ENCODE measurements at places on chromosomes 5 and 9. TPM values are rescaled to one million over a fixed set of nuclear protein-coding genes. Genes with fewer than 3 reads are reported as not detected.

- peaks cover 97% of the 10 kb centered on the region for H3K4me1 ChIP-seq
- peak overlapping the region; percentile 11 for H3K4me3 ChIP-seq
- H3K36me3 ChIP-seq: no peaks in the 10 kb centered on the region
- H3K27me3 ChIP-seq: no peaks in the 10 kb centered on the region
- H3K27ac ChIP-seq: no peak overlapping the region
Measured at GRCh38 chr5:35821513-35821912, 35.2 kb upstream of the IL7R start.

- no peaks in the 10 kb centered on the region for H3K36me3 ChIP-seq
- no peak overlapping the region for H3K27ac ChIP-seq
- peaks cover 4% of the 10 kb centered on the region for H3K27me3 ChIP-seq
- no peak for DNase-seq
- no peaks in the 10 kb centered on the region for H3K4me1 ChIP-seq
Measured at GRCh38 chr5:72107901-72108201, 576 bp downstream of the MAP1B start.

DNA sequence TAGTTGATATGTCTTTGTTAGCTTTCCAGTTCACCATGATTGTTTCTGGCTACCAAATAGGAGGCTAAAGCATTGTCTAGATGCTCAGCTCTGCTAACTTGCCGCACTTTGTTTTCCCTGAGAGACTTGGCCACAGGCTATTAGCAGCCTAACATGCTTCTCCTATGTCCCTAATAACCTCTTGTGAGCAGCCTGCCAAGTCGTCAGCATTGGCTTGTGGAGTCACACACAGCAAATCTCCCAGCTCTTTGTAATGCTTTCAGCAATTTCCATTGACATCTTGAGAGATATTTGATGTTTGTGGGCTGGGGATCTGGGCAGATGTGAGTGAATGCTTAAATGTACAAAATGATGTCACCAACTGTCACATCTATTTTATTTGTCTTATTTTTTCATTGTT, 346.9 kb downstream of the KDM4C start:
- no peaks in the 10 kb centered on the region for H3K27me3 ChIP-seq
- H3K4me3 ChIP-seq: no peak overlapping the region
- peaks cover 11% of the 10 kb centered on the region for H3K36me3 ChIP-seq
- DNase-seq: no peak
- no peak overlapping the region for H3K27ac ChIP-seq

- no peak overlapping the region for H3K27ac ChIP-seq
- H3K4me1 ChIP-seq: peaks cover 9% of the 10 kb centered on the region
- DNase-seq: peak; percentile 77
- no peak overlapping the region for H3K4me3 ChIP-seq
- no peaks in the 10 kb centered on the region for H3K27me3 ChIP-seq
- no peaks in the 10 kb centered on the region for H3K36me3 ChIP-seq
Measured at GRCh38 chr5:140351609-140352334, 5.4 kb upstream of the HBEGF start.

DNA sequence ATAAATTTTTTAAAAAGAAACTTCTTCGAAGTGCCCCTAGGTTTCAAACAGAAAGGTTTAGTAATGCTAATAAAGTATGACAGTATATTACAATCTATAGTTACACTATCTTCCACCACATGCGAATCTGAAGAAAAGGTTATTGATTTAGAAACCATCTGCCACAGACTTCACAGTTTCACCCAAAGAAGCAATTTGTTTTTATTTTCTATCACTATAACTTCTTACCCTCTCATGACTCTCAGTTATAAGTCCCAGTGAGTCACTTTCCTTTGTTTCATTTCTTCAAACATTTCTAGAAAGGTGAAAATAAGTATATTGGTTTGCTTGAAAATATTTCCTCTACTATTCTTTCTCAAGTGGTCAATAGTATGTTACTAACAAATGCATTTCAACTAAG, 93.6 kb downstream of the MCTP1 start:
- no peaks in the 10 kb centered on the region for H3K4me1 ChIP-seq
- no peaks in the 10 kb centered on the region for H3K27me3 ChIP-seq
- no peak for DNase-seq
- H3K36me3 ChIP-seq: no peaks in the 10 kb centered on the region
- H3K4me3 ChIP-seq: no peak overlapping the region

GRCh38 chr9:21831841-21832509, 29.5 kb downstream of the MTAP start:
- H3K4me3 ChIP-seq: no peak overlapping the region
- no peak overlapping the region for H3K27ac ChIP-seq
- no peaks in the 10 kb centered on the region for H3K27me3 ChIP-seq
- DNase-seq: no peak

GRCh38 chr5:123116058-123116457, 27.0 kb downstream of the PRDM6 start:
- DNase-seq: no peak
- H3K27me3 ChIP-seq: no peaks in the 10 kb centered on the region
- no peak overlapping the region for H3K4me3 ChIP-seq
- no peak overlapping the region for H3K27ac ChIP-seq

- no peaks in the 10 kb centered on the region for H3K27me3 ChIP-seq
- peaks cover 69% of the 10 kb centered on the region for H3K4me1 ChIP-seq
- H3K4me3 ChIP-seq: peak overlapping the region; percentile 79
- peak overlapping the region; percentile 87 for H3K27ac ChIP-seq
- H3K36me3 ChIP-seq: peaks cover 10% of the 10 kb centered on the region
Measured at GRCh38 chr9:120878188-120879130, 1.5 kb upstream of the PHF19 start.

GRCh38 chr5:160167624-160168165, 48.4 kb upstream of the PWWP2A start:
- H3K4me3 ChIP-seq: no peak overlapping the region
- H3K27ac ChIP-seq: no peak overlapping the region
- H3K4me1 ChIP-seq: no peaks in the 10 kb centered on the region
- no peak for DNase-seq
- no peaks in the 10 kb centered on the region for H3K27me3 ChIP-seq

DNA sequence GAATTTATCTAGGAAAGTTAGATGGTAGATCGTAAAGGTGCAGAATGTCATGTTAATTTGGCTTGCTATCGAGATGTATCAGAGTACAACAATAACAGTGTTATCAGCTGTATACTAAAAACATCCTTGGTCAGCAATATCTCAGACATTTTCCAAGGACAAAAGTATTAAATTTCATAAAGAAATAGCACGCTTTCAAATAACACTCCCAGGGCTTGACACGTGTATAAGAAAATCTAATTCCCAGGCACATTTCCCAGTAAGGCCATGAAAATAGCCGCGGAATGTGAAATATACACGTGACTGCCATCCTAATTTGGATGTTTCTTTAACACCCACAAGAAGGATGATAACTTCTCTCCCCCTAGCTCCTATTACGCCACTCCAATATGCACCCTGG, 17.7 kb upstream of the SYK start:
- no peak overlapping the region for H3K4me3 ChIP-seq
- no peak overlapping the region for H3K27ac ChIP-seq
- H3K4me1 ChIP-seq: no peaks in the 10 kb centered on the region
- no peaks in the 10 kb centered on the region for H3K36me3 ChIP-seq

DNA sequence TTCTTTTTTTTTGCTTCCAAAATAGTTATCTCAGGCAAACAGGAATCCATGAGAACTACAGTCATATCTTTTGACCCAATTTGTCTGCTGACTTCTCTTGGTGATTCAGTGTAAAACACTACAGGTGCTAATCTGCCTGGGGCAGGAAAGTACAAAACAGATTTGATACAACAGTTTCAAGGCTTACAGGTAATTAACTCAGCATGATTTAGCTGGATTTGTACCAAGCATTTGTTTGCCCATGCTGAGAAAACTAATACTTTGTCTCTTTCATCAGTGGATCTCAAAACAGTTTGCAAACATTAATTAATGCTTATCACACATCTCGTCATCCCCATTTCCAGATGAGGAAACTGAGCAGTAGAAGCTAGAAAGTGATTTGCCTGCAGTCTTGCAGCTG, 312.5 kb upstream of the SEMA6A start:
- no peak overlapping the region for H3K27ac ChIP-seq
- H3K4me3 ChIP-seq: no peak overlapping the region
- no peaks in the 10 kb centered on the region for H3K36me3 ChIP-seq
- H3K4me1 ChIP-seq: no peaks in the 10 kb centered on the region

DNA sequence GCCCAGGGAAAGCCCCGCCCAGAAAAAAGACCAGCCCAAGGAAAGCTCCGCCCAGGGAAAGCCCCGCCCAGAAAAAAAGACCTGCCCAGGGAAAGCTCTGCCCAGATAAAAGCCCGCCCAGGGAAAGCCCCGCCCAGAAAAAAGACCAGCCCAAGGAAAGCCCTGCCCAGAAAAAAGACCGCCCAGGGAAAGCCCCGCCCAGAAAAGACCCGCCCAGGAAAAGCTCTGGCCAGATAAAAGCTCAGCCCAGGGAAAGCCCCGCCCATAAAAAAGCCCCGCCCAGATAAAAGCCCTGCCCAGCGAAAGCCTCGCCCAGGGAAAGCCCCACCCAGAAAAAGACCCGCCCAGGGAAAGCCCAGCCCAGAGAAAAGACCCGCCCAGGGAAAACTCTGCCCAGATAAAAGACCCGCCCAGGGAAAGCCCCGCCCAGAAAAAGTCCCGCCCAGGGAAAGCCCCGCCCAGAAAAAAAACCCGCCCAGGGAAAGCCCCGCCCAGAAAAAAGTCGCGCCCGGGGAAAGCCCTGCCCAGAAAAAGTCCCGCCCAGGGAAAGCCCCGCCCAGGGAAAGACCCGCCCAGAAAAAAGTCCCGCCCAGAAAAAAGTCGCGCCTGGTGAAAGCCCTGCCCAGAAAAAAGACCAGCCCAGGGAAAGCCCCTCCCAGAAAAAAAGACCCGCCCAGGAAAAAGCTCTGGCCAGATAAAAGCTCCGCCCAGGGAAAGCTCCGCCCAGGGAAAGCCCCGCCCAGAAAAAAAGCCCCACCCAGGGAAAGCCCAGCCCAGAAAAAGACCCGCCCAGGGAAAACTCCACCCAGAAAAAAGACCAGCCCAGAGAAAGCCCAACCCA, 11.9 kb downstream of the GRIN1 start:
- no peaks in the 10 kb centered on the region for H3K4me1 ChIP-seq
- H3K27ac ChIP-seq: no peak overlapping the region
- no peak overlapping the region for H3K4me3 ChIP-seq
- DNase-seq: peak; percentile 17
- H3K27me3 ChIP-seq: no peaks in the 10 kb centered on the region

- DNase-seq: no peak
- H3K27me3 ChIP-seq: no peaks in the 10 kb centered on the region
- no peak overlapping the region for H3K4me3 ChIP-seq
- no peaks in the 10 kb centered on the region for H3K4me1 ChIP-seq
- no peaks in the 10 kb centered on the region for H3K36me3 ChIP-seq
Measured at GRCh38 chr5:99922386-99922785, 612.8 kb upstream of the FAM174A start.

DNA sequence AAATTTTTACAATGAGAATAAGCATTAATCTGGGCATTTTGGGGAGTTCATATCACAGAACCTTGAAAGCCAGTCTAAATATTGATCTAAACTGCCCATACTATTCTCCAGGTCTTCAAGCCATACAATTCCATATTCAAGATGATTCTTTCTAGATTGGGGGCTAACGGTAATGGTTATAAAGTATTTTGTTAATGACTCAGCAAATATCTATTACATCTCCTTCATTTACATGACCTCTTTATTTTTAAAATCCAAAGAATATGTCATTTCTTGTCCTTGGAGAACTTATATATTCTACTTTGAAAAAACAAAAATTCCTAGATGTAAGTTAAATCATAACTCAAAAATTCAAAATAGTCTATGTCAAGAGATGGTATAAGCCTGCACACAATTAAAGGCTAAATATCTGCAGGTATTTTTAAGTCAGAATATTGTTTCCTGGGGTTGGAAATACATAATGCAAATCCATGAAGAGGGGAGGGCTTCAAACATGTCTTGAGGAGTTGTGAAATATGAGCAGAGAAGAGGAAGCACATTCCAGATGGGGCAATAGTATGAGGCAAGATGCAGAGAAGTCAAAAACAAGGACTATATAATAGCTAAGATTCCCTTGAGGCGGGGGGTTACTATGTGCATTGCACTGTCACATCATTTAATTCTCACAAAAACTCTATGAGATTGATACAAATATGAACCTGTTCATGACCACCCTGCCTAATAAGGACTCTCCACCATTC, 526.4 kb downstream of the NR2F1-AS1 start:
- no peaks in the 10 kb centered on the region for H3K36me3 ChIP-seq
- DNase-seq: no peak
- H3K4me3 ChIP-seq: no peak overlapping the region

DNA sequence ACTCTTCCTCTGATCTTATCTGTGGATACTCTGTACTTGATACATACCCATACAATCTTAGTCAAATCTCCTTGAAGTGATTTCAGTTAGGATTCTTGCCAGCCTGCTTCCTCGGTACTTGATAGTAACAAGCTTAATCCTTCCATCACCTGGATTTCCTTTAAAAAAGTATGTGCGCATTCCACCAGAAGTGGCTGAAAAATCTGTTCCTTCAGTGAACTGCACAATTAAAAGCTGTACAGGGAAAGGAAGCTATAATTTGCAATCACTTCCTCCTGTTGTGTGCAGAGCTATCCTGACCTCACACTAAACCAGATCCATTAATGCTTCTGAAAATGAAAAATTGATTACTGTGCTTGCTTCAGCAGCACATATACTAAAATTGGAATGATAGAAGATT, 47.3 kb downstream of the PWWP2A start:
- H3K27ac ChIP-seq: no peak overlapping the region
- H3K36me3 ChIP-seq: no peaks in the 10 kb centered on the region
- DNase-seq: no peak
- H3K4me1 ChIP-seq: no peaks in the 10 kb centered on the region

DNA sequence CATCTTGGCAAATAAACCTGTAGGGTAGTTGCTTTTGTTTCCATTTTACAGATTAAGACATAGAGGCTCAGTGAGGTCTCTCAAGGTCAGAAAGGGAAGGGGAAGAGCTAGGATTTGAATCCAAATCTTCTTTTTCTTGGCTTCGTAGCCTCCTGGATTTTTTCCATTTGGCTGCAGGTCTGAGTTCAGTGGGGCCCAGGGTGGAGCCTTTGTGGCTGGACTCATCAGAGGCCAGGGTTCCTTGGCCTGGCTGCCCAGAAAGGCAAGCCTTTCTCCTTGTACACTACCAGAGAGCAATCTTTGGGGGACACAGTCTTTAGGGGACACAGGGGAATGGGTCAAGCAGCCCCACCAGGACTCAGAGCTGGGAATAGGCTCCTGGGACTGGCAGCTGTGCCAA, 10.5 kb upstream of the TRAF1 start:
- H3K27ac ChIP-seq: peak overlapping the region; percentile 21
- no peak overlapping the region for H3K4me3 ChIP-seq
- DNase-seq: no peak
- no peaks in the 10 kb centered on the region for H3K36me3 ChIP-seq
- peaks cover 59% of the 10 kb centered on the region for H3K4me1 ChIP-seq
- H3K27me3 ChIP-seq: no peaks in the 10 kb centered on the region

ANKRD18B gene
- 0.92 TPM for total RNA-seq

MSX2 gene
- total RNA-seq: not detected

MRNIP gene
- 23.9 TPM for total RNA-seq

ELL2 gene
- 91.3 TPM for total RNA-seq

PRSS3 gene
- total RNA-seq: 0.72 TPM

ALDOB gene
- not detected for total RNA-seq

RLN1 gene
- 1.1 TPM for total RNA-seq

PRLR gene
- not detected for total RNA-seq

Measured in CD8-positive, alpha-beta memory T cell (primary cell).